Heart left ventricle (tissue), 16 donors: ENCODE measurements at places on chromosomes 12 and 14.

- DNase-seq: peak; percentile 78
Measured at GRCh38 chr12:64625243-64626077, 15.2 kb downstream of the RASSF3 start.

DNA sequence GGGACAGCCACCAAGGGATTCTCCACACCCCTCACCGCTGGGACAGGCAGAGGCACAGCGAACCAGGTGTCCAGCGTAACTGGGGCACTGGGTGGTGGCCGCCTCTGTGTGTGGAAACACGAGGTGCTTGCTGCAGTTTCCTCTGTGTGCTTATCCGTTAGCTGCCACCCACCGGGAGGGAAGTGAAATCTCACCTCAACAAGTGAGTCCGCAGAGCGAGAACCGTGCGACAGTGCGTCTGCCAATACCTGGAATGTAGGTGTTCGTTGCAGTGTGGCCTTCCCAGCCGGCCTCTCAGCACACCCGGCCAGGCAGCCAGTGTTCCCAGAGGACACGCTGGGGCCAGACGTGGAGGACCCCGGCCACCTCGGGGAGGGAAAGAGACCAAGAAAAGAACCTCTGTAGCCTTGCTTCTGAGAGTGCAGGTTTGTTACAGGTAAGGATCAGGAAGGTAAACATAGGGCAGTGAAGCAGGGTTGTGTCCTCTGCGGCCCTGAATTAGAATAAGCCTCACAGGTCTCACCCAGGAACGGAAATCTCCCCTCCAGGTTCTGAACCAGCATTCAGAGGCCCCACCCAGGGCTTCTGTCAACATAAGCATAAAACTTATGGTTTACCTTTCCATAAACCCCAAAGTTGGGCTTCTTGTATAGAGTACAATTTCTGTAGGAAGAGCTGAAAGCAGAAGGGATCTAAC is 1.5 kb downstream of the BCL2L14 start:
- DNase-seq: no peak

GRCh38 chr12:29283969-29284700 is 96.8 kb downstream of the ERGIC2 start:
- no peak for DNase-seq

DNA sequence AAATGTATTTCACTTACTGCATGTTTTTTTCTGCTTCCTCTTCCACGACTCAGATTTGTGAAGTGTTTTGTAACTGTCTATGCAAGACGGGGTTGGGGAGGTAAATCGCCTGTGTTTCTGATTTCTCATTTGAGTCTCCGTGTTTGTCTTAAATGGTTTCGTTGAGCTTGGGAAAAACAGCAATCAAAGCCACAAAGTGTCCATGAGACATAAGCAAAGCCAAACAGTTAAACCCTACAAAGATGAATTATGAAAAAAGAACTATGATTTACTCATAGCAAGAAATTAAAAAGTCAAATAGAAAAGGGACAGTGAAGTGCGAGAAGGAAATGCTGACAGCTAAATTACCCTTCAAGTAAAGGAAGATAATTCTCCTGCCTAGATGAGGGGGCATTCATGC is 164.3 kb upstream of the TMPO start:
- no peak for DNase-seq

GRCh38 chr14:24115422-24116127 is 826 bp upstream of the NRL start:
- no peak for DNase-seq

- DNase-seq: no peak
Measured at GRCh38 chr14:89509891-89510290, 92.9 kb upstream of the FOXN3 start.

GRCh38 chr12:65670775-65671174 is 153.5 kb upstream of the HMGA2 start:
- no peak for DNase-seq

- no peak for DNase-seq
Measured at GRCh38 chr14:29857551-29857950, 70.1 kb downstream of the PRKD1 start.

DNA sequence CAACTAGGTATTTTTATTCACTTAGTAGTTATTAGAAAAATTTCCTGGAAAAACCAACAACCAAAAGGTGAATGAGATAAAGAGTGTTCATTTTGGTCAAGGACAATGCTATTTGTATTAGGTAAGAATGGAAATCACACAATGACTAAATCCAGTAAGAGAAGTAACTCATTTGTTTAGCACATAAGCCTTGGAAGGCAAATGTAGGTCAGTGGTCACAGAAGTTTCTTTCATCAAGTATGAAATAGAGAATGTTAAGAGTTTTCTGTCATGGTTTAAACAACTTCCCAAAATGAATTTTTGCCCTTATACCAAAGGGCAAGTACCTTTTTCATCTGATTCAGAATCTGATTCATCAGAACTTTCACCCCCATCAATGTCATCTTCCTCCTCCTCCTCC is 101.7 kb downstream of the KIF21A start:
- DNase-seq: no peak

- DNase-seq: no peak
Measured at GRCh38 chr12:92139634-92140150, 6.0 kb downstream of the BTG1 start.

DNA sequence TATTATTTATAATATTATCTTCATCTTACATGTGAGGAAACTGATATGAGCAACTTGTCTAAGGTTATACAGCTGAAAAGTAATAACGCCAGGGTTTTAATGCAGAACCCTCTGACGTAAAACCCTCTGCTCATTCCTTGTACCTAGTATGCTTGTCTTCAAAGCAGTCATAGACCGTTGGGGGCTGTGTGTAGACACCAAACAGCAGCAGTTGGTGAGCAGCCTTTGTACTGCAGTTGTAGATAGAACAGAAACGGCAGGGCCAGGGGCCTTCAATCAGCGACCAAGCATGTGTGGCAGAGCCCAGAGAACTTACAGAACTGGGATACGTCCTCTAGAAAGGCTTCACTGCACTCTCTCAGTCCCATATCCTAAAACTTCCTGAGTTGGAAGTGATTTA is 28.1 kb downstream of the EVL start:
- DNase-seq: no peak

DNA sequence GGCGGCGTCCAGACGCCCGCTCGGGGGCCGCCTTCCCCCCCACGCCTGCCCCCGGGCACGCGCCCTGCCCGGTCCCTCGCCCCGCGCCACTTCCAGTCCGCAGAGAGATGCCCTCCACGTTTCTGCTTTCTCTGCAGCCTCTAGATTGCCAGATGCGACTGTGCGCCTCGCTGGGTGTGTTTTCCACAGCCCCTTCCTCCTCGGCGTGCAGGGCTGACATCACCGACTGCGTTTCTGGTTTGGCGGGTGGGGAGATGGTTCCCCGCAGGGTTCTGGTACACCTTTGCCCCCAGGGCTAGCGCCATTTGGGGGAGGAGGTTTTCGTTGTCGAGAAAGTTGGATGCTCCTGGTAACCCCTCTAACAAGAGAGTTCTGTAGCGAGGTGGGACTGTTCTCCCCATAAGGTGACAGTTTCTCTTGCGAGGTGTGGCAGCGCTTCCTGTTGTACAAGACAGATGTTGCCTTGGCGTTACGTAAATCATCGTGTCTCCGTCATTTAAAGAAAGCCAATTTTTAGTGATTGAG is 1.5 kb downstream of the CALM1 start:
- DNase-seq: peak; percentile 64
